ENCODE measurements at places on chromosomes 1 and 21.

- no peak for DNase-seq
Measured at GRCh38 chr1:37052120-37052519, 17.8 kb upstream of the GRIK3 start.

GRCh38 chr1:229396585-229397206 lies 37.2 kb downstream of the ACTA1 start:
- no peak for DNase-seq

DNA sequence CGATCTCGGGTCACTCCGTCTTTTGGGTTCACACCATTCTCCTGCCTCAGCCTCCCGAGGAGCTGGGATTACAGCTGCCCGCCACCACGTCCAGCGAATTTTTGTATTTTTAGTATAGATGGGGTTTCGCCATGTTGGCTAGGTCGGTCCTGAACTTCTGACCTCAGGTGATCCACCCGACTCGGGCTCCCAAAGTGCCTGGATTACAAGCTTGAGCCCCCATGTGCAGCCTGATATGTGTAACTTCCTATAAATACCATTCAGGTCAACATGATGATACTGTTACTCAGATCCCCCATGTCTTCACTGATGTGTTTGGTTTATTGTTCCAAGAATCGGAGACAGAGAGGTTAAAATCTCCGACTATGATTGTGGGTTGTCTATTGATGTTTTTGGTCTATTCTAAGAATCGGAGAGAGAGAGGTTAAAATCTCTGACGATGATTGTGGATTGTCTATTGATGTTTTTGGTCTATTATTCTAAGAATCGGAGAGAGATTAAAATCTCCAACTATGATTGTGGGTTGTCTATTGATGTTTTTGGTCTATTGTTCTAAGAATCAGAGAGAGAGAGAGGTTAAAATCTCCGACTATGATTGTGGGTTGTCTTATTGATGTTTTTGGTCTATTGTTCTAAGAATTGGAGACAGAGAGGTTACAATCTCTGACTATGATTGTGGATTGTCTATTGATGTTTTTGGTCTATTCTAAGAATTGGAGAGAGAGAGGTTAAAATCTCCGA lies 17.0 kb downstream of the C1orf159 start:
- no peak for DNase-seq

DNA sequence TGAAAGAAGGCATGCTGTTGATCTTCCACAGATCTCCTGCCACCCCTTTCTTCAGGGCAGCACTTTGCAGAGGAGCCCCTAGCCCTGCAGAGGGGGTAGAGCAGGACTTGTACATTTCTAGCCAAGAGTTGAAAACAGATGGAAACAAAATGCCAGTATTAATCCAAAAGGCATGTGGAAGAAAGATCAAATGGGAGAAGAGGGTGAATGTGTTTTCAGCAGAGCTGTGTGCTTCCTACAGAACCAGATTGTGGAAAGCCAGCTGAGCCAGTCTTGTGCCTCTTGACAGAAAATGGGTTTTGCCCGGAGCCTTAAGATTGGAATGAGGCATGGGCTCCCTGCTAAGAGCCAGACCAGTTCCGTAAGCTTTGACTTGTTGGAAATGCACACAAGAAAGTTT lies 105.2 kb upstream of the TSPAN2 start:
- no peak for DNase-seq
